ENCODE measurements at places on chromosomes 3 and 15.
A peak's percentile ranks its signal among the peaks of the same experiment; 100 is the strongest.

GRCh38 chr3:163362151-163362550, 1716.1 kb downstream of the SI start:
- no peak for DNase-seq

GRCh38 chr3:15633159-15633558, 31.6 kb downstream of the BTD start:
- DNase-seq, result no peak

GRCh38 chr15:98657721-98658120, 9.4 kb downstream of the IGF1R start:
- DNase-seq, result no peak

- DNase-seq, result no peak
Measured at GRCh38 chr3:69330891-69331400, 54.9 kb downstream of the FRMD4B start.

GRCh38 chr15:73914145-73914544, 12.1 kb upstream of the LOXL1 start:
- no peak for DNase-seq

GRCh38 chr3:40962721-40963120, 236.6 kb upstream of the CTNNB1 start:
- no peak for DNase-seq

- no peak for DNase-seq
Measured at GRCh38 chr3:71237672-71238071, 345.9 kb downstream of the FOXP1 start.

DNA sequence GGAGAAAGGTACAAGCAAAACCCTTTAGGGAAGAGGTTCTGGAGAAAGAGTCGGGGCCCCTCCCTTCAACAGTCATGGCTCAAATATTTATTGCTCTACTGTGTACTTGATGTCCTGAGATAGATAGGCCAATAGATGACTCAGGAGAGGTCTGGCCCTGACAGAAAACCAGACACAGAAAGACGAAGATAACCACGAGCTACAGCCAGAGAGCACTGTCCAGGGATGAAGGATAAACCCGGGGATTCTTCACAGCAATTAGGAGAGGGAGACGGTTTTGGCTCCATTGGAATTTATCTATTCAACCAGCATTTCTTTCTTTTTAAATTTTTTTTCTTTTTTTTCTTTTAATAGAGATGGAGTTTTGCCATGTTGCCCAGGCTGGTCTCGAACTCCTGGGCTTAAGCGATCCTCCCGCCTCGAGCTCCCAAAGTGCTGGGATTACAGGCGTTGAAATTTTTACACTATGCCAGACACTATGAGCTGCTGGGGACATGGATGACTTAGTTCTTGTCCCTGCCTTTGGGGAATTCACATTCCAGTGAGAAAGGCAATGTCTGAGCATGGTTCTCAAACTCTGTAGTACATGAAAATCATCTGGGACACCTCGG, 4.6 kb upstream of the CIDEC start:
- peak; percentile 71 for DNase-seq

GRCh38 chr3:47013231-47013630, 33.8 kb downstream of the NBEAL2 start:
- DNase-seq, result no peak

GRCh38 chr3:127113571-127113891, 79.4 kb upstream of the PRR23E start:
- DNase-seq, result no peak

DNA sequence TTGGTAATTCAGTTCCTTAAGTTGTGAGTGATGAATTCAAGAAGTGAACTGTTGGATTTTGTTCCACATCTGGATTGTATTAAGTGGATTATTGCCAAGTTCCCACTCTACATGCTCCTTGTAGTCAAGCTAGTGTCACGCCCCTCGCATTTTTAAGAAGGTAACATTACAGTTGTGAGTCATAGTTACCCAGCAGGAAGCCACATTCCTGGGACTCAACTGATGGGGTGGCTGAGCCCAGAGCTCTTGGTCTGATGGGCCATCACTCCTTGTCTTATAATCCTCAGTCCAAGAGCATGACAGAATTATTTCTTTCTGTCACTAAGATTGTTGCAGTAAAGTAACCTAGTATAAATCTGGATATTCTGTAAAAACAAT, 102.7 kb downstream of the PTPRG start:
- peak; percentile 96 for DNase-seq

DNA sequence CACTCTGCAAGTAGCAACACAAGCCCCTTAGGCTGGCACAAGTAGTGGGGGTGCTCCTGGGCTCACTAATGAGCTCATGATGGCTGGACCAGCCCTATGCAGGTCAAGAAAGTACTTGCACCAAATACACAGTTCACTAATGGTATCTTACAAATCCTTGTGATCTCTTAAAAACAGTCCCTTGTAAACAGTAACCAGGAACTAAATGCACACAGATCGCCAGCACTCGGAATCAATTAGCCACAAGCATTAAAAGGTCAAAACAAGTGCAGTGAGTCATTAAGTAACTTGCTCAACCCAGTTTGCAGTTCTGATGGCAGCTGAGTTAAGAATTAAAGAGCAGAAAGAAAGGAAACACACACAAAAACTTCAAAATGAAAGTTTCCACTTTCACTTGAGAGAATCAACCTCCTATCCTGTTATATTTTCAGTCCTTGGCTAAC, 43.2 kb downstream of the ARHGEF3 start:
- DNase-seq, result peak; percentile 90

DNA sequence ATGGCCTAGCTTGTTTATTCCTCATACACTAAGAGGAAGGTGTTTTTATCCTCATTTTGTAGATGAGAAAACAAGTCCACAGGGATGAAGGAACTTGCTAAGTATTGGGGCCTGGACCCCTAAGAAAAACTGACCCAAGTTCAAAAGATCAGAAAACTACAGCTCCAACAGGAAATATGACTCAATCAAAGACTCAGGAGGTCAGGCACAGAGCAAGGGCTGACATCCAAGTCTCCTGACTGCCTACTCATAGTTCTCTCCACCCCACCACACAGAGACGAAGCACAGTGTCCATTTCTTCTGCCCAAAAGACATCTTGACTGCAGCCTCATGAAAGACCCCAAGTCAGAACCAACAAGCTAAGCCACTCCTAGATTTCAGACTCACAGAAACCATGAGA, 26.9 kb upstream of the TPM1 start:
- no peak for DNase-seq

DNA sequence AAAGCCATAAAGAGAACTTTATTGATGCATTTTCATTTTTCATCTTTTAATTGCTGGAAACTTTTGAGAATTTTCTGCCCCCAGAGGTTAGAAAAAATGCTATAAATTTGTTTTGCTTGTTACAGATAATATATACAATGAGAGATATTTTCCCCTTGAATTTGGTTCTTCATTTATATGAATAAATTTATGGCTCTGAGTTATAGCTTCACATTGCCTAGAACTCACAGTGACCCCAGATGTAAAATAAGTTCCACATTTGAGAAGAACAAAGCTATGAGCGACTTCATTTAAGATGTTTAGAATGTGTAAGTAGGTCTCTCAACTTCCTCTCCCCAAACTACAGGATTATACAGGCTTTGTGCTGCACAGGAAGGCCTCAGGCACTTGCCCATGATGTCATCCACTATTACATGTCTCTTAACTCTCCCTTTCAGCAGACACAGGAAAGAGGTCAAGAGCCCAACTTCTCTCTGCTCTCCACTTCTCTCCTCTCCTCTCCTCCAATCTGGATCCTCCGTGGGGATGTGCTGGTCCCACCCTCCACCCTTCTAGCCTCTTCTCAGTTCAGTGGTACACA, 92.8 kb downstream of the DUT start:
- no peak for DNase-seq

DNA sequence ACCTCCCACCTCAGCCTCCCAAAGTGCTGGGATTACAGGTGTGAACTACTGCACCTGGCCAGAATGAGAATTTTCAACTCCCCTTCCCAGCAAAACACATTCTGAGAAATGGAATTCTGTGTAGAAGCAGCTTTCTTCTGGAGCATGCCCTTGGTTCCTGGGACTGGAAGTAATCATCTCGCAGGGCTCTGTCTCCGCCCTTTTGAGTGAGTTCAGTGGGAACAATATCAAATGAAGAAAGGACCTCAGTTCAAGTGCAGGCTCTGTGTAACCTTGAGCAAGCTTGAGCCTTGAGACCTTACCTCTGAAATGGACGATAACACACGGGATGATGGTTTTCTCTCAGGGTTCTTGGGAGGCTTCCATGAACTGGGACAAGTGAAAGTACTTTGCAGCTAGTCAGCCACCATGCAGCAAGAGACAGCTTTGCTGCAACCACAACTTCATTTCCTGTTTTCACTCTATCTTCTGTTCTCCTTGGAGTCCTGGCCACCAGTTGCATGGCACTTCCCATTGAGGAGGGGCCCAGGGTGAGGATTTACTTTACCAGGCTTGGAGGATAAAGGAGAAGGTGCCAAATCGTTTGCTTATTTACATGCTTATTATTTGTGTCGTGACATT, 35.7 kb upstream of the IGF1R start:
- DNase-seq, result no peak

DNA sequence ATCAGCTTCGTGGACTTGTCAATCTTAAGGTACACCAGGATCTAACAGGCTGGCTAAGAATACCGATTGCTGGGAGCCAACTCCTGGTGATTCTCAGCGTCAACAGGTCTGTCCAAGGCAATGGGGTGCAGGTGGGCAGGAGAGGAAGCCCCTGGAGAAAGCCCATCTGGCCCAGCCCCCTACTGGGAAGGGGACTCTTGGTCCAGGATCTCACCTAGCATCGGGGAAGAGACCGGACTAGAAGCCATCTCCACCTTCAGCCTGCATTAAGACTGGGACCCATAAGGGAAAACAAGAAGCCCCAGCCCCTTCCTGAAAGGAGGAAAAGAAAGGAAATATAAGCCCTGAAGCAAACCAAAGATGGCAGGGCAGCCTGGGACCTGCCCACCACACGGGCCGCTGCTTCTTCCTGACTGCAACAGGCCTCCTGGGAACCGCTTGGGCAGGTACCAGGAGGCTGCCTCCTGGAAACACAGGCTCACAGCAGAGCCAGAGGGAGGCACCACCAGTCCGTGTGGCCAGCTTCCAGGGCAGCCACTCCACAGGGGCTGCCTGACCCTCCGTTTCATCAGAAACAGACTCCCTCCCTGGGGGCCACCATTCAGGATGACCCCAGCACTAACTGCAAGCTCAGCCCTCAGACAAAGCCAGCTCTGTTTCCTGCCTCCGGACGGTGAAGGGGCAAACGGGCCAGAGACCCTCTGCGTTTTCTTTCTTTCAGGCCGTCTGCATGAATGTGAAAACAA, 100.2 kb downstream of the LRIG1 start:
- DNase-seq, result no peak

- DNase-seq, result peak; percentile 71
Measured at GRCh38 chr3:29694783-29695182, 413.9 kb downstream of the RBMS3 start.

DNA sequence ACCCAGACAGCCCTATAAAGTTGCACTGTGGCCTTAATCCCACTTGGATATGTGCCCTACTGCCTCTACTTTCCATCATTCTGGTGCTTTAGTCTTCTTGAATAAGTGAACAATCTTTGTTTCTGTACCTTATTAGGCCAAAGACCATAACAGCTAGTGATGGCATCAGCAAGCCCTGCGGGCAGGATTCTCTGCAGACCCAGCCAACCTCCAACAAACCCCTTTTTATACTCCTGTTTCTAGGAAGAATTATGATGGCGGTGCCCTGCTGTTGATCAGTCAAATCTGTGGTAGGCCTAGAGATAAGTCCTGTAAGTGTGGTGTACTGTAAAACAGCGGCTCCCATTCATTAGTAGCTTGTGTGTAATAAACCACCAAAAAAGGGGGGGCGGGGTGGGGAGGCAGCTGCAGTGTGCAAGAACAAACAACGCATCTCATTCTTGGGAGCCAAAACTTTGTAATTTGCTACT, 40.5 kb downstream of the SOX2 start:
- DNase-seq, result no peak

DNA sequence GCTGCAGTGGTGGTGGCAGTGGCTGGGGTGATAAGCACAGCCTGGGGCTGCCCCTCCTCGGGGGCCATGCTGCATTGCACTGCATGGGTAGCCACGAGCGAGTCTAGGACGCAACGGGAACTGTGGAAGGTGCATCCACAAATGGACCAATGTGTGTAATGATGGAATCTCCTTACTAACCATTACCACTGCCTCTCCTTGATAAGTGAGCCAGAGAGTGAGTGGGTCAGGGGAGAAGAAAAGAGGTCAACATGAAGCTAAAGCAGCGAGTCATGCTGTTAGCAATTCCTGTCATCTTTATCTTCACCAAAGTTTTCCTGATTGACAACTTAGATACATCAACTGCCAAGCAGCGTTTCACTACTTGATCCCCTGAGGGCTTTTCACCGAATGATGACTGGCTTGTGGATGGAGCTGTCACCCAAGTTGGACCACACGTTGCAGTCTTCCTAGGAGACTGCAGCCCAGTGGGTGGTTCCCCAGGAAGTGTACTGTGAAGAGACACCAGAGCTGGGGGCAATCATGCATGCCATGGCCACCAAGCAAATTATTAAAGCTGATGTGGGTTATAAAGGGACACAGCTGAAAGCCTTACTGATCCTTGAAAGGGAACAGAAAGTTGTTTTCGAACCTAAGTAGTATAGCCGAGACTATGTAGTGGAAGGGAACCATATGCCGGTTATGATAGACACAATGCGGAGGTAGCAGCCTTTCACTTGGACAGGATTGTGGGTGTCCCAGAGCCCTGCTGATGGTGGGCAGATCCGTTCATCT, 20.6 kb downstream of the SAMD7 start:
- DNase-seq, result no peak

DNA sequence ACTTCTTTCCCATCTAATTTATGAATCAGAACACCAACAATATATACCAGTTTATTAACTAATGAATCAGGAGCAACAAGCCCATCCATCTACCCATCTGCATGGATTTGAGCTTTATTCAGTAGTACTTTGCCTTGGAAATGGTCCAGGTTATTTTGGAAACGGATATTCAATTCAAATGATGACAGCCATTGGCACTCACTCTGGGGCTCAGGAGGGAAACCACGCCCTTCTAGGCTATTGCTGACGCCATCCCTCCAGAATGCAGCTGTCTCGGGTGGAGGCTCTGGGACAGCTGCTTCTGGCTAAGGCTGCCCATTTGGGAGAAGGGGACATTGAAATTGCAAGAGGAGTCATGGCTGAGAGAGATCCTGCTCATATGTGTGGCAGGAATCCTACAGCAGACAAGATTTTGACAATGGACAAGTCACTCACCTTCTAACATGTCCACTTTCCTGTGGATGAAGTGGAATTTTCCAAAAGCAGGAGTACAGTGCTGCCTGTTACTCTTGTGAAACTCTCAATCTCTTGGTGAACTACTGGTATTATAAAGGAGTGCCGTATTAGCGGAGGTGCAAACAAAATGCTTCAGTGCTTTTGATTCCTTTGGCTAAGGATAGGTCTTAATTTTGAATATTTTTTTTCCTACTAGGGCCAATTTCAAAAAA, 29.3 kb upstream of the TRAK1 start:
- DNase-seq, result peak; percentile 81

- no peak for DNase-seq
Measured at GRCh38 chr3:185423178-185423577, 60.2 kb downstream of the MAP3K13 start.

DNA sequence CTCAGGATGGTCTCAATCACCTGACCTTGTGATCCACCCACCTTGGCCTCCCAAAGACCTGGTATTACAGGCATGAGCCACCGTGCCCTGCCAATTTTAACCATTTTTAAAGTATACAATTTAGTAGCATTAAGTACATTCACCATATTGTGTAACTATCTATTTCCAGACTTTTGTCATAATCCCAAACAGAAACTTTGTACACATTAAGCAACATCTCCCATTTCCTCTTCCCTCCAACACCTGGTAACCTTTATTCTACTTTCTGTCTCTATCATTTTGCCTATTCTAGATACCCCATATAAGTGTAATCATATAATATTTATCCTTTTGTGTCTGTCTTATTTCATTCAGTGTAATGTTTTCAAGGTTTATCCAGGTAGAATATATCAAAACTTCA, 8.9 kb upstream of the MYLK start:
- DNase-seq, result no peak

- peak; percentile 28 for DNase-seq
Measured at GRCh38 chr3:105906836-105907235, 38.0 kb upstream of the CBLB start.

All from BJ (cell line).